SJSA1 (cell line): ENCODE measurements at places on chromosomes 1 and 21. TPM values are rescaled to one million over a fixed set of nuclear protein-coding genes. Genes with fewer than 3 reads are reported as not detected.

Gene CHAF1B
- 12.1 and 16.6 TPM in 2 replicates for total RNA-seq

DNA sequence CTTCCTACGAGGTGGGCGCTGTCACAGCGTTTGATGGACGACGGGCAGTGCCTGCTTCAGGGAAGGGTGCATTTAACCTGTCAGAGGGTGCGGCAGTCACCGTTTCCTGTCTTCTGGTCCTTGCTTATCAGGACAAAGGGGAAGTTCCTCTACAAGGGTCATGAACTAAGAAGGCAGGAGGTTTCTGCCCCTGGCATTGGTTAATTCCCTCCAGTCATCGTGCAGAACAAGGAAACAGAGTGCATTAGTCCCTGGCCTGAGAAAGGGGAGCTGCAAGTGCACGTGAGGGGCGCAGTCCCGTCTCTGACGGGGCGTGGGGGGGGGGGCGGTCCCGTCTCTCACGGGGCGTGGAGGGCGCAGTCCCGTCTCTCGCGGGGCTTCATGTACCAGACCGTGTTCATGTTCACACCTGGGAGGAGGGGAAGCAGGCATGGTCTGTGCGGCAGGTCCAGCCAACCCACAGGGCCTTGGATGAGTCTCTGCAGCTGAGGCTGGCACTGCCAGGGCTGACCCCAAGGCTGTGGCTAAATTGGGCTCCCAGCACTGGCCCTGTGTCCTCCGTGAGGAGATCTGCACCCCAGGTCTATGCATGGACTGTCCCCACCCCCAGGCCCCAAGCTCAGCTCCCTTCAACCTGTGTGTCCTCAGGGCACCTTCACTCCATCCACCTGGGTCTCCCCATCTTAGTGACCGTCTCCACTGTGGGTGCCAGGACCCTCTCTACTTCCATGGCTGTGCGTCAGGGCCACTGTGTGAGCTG, 89.2 kb upstream of the COL6A1 start:
- no peak for DNase-seq
- H3K36me3 ChIP-seq, result no peaks in the 10 kb centered on the region; the same call in 1 of the 2 replicates
- H3K27ac ChIP-seq, result no peak overlapping the region
- no peaks in the 10 kb centered on the region for H3K27me3 ChIP-seq

GRCh38 chr1:88466899-88467580, 217.0 kb upstream of the PKN2 start:
- no peaks in the 10 kb centered on the region for H3K36me3 ChIP-seq
- H3K27me3 ChIP-seq, result peaks cover 27% of the 10 kb centered on the region
- H3K27ac ChIP-seq, result no peak overlapping the region

DNA sequence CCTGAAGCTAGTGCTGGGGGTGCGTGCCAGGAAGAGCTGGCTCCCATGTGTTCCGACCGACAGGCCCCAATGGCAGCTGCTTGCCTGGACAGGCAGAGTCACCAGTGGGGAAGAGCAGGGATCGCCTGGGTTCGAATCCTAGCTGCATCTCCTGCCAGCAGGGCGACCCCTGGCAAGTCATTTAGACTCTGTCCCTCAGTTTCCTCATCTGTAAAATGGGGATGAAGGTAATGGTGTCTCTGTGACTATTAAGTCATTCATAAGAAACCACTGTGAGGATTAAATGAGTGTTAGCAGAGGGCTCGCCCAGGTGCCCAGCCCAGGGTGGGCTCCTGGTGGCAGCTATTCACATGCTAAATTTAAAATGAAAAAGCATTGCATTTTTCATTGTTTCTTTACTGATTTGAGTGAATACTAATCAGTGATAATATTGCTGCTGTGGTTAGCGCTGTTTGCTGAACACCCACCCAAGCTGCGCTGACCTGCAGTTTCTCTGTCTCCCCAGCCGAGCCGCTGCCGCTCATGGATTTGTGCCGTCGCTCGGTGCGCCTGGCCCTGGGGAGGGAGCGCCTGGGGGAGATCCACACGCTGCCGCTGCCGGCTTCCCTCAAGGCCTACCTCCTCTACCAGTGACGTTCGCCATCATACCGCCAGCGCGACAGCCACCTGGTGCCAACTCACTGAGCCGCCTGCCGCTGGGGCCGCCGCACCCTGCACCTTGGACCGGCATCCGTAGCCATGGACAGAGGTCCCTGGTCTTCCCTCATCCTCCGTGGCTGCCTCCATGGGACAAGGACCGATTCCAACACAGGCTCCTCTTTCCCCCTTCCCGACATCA, 74.5 kb downstream of the SPSB1 start:
- no peak overlapping the region for H3K4me3 ChIP-seq
- H3K4me1 ChIP-seq, result no peaks in the 10 kb centered on the region; the same call in 1 of the 2 replicates
- no peak for DNase-seq
- no peak overlapping the region for H3K27ac ChIP-seq

GRCh38 chr1:47893412-47893811, 103.8 kb downstream of the TRABD2B start:
- H3K4me3 ChIP-seq, result no peak overlapping the region
- DNase-seq, result no peak
- no peaks in the 10 kb centered on the region for H3K36me3 ChIP-seq

DNA sequence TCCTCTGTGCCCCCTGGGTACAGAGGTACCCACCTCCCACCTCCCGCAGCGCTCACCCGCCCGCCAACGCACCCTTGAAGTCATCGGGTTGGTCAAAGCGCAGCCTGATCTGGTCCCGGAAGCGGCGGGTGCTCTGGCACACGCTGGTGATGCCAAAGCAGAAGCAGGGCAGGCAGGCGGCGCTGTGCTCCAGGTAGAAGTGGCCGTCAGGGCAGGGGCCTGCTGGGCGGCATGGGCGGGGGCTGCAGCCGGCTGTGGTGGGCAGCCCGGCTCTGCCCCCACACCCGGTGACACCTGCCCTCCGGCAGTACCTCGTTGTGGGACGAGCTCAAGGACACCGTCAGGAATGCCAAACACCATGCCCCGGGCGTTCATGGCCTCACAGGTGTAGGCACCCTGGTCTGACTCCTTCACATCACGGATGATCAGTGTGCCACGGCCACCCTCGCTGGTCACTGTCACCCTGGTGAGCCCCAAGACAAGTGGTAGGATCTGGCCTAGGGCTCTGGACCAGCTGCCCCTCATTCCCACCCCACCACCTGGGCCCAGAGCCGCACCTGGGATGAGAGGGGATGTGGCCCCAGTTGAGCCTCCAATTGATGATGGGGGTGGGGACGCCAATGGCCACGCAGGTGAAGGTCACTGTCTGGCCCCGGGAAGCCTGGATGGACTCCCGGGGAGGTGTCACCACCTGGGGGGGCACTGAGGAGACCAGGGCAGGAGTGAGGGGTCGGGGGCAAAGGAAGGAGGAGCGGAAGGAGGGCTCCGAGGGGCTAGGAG, 52.5 kb downstream of the HSPG2 start:
- no peaks in the 10 kb centered on the region for H3K4me1 ChIP-seq
- no peak overlapping the region for H3K4me3 ChIP-seq
- H3K27ac ChIP-seq, result no peak overlapping the region
- H3K36me3 ChIP-seq, result peaks cover 93% of the 10 kb centered on the region
- no peak for DNase-seq
- no peaks in the 10 kb centered on the region for H3K27me3 ChIP-seq

GRCh38 chr1:205604825-205605505, 26.8 kb downstream of the ELK4 start:
- no peak for DNase-seq
- peaks cover 18% of the 10 kb centered on the region for H3K36me3 ChIP-seq
- no peaks in the 10 kb centered on the region for H3K27me3 ChIP-seq

DNA sequence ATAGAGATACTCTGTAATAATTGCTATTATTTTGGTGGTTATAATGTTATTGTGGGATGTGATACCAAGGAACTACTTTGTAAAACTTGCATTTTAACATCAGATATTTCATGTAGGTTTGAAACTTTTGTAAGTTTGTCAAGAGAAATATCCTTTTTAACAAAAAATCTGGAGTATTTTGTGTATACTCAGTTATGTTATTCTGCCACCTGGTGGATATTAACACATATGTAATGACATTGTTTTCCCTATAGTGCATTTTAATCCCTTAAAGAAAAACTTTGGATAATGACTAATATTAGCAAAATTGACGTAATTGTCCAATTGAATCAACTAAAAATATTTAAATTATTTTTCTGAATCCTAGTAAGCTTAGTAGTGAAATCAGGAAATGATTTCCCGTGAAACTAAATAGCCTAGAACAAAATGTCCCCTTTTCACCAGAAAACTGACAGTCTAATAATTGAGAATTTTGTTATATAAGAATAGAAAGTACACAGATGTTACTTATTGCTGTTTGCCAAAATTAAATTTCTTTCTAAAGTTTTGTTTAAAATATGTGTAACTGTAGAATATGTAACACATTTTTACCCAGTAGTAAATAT, 39.6 kb downstream of the KCTD3 start:
- no peak overlapping the region for H3K4me3 ChIP-seq
- H3K4me1 ChIP-seq, result peaks cover 13% of the 10 kb centered on the region; the same call in 1 of the 2 replicates
- no peak overlapping the region for H3K27ac ChIP-seq

Gene GIPC2
- 0.13 TPM in 1 of 2 replicates, not detected in the other for total RNA-seq

Gene PERM1
- 0.11 TPM in 1 of 2 replicates, not detected in the other for total RNA-seq

Gene TRIM67
- total RNA-seq, result 0.47 and 0.61 TPM in 2 replicates

Gene GNG5
- 19.3 and 57.7 TPM in 2 replicates for total RNA-seq

DNA sequence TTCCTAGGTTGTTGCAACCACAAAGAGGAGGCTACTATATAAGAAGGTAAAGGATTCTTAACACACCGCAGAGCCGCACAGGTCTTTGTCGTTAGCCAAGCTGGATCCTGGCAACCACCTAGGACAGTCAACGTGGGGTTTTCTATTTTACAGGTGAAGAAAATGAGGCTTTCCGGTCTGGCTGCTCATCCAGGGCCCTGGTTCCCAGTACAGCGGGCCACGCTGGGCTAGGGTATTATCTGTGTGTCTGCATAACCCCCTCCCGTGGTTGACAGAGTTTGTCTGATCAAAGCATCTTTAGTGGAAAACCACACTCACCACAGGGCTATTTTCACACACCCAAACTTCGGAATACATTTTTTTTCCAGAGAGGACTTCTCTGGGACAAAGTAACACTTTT, 39.0 kb upstream of the PDE9A start:
- no peaks in the 10 kb centered on the region for H3K4me1 ChIP-seq
- DNase-seq, result no peak
- H3K27ac ChIP-seq, result no peak overlapping the region
- H3K27me3 ChIP-seq, result peaks cover 15% of the 10 kb centered on the region; the same call in 1 of the 2 replicates
- no peaks in the 10 kb centered on the region for H3K36me3 ChIP-seq
- H3K4me3 ChIP-seq, result no peak overlapping the region

DNA sequence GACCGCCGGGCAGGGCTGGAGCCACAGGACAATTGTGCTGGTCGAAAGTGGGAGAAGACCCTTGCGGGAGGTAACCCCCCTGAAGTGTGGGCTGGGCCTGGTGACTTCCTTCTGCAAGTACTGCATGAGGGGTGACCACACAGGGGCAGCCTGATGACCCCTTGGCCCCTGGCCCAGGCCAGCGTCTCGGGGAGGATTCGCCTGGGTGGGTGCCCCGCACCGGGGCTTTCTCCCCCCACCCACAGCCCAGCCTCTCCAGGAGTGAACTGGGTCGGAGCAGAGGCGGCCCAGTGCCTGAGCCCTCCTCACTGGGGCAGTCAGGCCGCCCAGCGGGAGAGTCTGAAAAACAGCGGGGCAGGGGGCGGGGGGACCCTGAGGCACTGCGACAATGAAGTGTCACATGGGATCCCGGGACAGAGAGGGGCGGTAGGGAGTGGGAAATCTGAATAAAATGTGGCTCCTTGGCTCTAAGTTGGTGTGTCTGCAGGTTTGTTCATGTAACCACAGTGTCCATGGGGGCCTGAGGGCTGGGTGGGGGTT, 1.6 kb upstream of the DNMT3L start:
- DNase-seq, result no peak
- no peaks in the 10 kb centered on the region; the same call in 1 of the 2 replicates for H3K27me3 ChIP-seq
- H3K27ac ChIP-seq, result no peak overlapping the region
- no peaks in the 10 kb centered on the region for H3K4me1 ChIP-seq

DNA sequence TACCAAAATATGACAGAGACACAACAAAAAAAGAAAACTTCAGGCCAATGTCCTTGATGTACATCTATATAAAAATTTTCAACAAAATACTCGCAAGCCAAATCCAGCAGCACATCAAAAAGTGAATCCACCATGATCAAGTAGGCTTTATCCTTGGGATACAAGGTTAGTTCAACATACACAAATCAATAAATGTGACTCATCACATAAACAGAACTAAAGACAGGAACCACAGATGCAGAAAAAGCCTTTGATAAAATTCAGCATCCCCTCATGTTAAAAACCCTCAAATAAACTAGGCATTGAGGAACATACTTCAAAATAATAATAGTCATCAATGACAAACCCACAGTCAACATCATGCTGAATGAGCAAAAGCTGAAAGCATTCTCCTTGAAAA, 101.5 kb downstream of the NME7 start:
- no peaks in the 10 kb centered on the region for H3K4me1 ChIP-seq
- no peaks in the 10 kb centered on the region for H3K36me3 ChIP-seq
- no peak overlapping the region for H3K27ac ChIP-seq
- H3K27me3 ChIP-seq, result no peaks in the 10 kb centered on the region
- H3K4me3 ChIP-seq, result no peak overlapping the region

DNA sequence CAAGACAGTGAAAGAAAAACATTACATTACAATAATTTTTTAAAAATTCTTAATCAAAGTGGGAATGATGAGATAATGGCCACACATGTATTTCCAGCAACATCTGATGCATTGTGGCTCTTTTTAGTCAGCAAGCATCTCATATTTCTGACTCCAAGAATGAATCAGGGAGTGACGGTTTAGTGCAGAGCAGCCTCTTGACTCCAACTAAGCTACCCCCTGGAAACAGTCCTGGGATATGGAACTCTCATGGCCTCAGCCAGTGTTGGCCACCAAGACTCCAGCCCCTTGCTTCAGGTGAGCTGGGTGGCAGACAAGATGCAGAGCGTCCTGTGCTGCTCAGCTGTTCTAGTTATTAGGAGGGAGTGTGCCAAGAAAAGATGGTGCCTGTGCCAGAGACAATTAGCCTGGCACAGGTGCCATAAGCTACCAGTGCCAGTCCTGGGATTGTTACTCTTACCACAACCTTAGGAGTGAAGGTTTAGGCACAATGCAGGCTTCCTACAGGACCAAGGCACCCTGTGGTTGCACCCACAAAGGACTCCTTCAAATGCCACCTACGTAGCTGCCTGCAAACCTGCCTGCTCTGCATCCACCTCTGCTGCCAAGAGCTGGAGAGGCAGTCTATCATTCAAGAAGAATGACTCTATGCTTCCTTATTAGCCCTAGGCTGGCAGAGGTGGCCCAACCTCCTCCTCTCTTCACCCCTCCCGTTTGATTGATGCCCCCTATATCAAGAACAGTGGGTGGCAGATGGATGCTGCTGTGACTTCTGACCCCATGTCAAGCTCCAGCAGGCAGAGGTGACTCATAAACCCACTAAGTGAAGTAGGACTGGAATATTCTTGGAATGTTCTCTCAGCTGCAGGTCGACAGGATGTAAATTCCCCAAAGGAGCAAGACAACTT, 6.0 kb upstream of the SEC16B start:
- H3K27ac ChIP-seq, result peak overlapping the region; percentile 63
- H3K36me3 ChIP-seq, result no peaks in the 10 kb centered on the region
- peaks cover 35% of the 10 kb centered on the region for H3K4me1 ChIP-seq
- peak; percentile 70 for DNase-seq
- H3K27me3 ChIP-seq, result no peaks in the 10 kb centered on the region
- no peak overlapping the region for H3K4me3 ChIP-seq
